ELR (cell line): ENCODE measurements at places on chromosomes 2 and 18.

DNA sequence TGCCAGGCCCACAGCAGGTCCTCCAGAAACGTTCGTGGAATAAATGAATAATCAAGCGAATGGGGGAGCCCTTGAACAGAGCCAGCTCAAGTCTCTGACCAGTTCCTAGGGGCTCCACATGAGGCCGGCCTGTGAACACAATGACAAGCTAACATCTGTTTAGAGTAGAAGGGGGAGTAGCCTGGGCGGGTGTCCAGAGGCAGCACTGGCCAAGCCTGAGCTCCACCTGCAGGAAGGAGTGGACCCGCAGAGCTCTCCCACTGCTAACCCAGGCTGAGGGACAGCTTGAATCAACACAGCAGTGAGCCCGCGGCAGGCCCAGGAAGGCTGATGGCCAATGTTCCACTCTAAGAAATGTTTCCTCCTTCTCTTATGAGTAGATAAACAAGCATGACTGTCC, 234.8 kb upstream of the RAB6C start:
- DNase-seq, result no peak

- no peak for DNase-seq
Observed at GRCh38 chr2:100192825-100193224, 50.4 kb upstream of the AFF3 start.

- no peak for DNase-seq
Observed at GRCh38 chr18:55552526-55553189, 35.3 kb downstream of the TCF4 start.

GRCh38 chr2:11784747-11785610, 38.5 kb downstream of the LPIN1 start:
- peak; percentile 58 for DNase-seq

- DNase-seq, result no peak
Observed at GRCh38 chr18:25423267-25423666, 71.3 kb upstream of the ZNF521 start.

DNA sequence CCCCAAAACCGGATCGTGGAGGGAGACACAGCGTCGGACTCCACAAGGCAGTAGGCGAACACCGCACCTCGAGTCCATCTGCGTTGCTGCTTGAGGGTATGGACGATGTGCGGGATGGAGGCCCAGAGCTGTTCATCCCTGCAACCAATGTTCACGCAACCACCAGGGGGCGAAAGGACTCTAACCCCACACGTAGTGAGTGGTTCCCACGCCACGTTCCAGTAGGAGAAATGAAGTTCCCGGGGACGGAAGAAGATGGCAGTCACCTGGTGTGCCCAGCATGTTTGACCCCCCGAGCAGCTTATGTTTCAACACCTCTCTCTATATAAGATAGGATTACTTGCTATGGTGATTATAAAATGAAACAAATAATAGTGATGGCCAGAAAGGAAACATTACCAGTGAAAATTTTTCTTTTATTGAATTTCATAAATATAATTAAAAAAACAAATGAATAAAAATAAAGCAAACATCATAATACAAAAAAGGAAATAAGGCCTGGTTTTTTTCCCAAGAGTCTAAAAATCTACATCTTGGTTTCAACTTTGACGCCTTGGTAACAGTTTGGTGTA, 184.3 kb downstream of the SH3BP4 start:
- DNase-seq, result peak; percentile 90

GRCh38 chr2:42314892-42315468, 46.0 kb downstream of the COX7A2L start:
- peak; percentile 92 for DNase-seq

GRCh38 chr2:96890726-96891385, 21.0 kb upstream of the SEMA4C start:
- DNase-seq, result no peak

DNA sequence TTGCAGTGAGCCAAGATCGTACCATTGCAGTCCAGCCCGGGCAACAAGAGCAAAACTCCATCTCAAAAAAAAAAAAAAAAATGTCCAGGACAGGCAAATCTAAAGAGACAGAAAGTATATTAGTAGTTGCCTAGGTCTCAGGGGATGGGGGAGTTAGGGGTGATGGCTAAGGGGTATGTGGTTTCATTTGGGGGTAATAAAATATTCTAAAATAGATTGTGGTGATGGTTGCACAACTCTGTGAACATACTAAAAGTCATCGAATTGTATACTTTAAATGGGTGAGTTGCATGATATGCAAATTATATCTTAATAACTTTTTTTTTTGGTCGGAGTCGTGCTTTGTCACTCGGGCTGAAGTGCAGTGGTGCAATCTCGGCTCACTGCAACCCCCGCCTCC, 34.2 kb upstream of the ACTR2 start:
- no peak for DNase-seq

GRCh38 chr2:138421315-138421970, 80.1 kb upstream of the SPOPL start:
- peak; percentile 77 for DNase-seq

DNA sequence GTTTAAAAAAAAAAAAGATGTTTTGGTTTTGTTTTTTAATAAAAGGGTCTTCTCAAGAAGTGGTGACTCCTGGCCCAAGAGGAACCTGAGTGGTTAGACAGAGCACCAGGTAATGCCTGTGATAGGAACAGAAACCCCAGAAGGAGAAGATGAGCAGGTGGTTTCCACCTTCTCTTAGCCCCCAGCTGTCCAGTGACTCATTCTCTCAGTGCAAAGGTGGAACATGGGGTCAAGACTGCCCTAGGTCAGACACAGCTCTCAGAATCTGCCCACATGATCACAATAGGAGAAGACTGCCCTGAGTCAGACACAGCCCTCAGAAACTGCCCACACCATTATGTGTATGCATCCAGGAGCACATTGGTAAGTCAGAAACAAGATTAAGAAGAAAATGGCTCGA, 61.8 kb downstream of the TBC1D8 start:
- DNase-seq, result no peak

- peak; percentile 88 for DNase-seq
Observed at GRCh38 chr2:207133820-207134519, 31.8 kb downstream of the KLF7 start.

DNA sequence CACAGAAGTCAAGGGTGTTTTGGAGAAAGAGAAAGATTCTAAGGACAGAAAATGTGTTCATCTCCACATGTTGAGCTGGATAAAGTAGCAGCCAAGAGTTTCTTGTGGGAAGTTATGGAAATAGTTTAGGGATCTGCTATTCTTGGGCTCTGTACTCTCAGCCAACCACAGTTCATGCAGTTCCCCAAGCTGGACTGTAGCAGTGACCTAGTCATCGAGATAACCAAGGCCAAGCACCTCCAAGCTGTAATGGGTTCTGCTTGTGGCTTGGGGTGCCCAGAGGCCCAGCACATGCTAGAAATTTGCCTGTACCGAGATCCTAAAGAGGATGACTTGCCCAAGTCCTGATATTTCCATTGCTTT, 91.9 kb upstream of the RASGRP3 start:
- DNase-seq, result no peak

DNA sequence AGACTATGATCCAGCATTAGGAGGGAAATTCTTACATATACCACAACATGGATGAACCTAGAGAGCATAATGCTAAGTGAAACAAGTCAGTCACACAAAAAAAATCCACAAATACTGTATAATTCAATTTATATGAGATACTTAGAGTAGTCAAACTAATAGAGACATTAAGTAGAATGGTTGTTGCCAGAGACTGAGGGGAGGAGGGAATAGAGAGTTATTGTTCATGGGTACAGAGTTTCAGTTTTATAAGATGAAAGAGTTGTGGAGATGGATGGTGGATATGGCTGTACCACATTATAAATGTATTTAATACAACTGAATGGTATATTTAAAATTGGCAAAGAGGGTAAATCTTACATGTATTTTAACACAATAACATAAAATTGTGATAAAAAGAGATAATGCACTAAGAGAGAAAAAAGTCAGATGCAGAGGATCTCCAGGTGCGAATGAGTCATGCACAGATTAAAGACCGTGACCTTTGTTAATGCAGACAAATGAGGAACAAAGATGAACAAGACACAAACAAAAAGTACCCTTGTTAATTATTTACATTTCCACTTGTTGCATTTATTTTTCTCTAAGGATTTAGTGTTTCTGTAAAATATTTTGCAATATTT, 541.7 kb upstream of the MEX3C start:
- no peak for DNase-seq

DNA sequence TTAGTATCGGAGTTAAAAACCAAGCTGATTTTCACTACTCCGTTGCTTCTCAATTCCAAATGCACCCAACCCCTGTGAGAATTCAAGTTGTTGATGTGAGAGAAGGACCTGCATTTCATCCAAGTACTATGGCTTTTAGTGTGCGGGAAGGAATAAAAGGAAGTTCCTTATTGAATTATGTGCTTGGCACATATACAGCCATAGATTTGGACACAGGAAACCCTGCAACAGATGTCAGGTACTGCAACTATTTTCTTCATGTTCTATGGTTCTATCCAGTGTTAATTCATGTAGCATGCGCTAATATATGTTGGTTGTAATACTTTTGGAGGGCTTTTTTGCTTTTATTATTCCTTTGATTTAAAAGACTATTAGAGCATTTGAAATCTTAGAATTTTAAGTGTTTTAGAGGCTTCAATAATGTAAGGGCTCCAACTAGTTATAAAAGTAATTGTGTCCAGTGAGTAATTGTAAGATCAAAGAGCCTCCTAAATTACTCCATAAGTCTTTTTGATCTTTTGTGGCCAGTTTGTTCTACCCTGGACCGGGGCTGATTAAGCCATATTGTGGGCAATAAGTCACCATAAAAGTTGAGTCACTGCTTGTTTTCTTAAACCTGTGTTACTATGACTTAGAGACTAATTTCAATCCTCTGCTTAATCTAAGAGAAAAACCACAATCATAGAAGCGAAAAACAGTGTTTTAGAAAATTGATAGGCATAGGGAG, 22.9 kb downstream of the DSG4 start:
- DNase-seq, result no peak

GRCh38 chr2:175640655-175641054, 361.4 kb downstream of the LNPK start:
- DNase-seq, result no peak

- DNase-seq, result peak; percentile 84
Observed at GRCh38 chr2:62304429-62305417, 108.8 kb downstream of the B3GNT2 start.

DNA sequence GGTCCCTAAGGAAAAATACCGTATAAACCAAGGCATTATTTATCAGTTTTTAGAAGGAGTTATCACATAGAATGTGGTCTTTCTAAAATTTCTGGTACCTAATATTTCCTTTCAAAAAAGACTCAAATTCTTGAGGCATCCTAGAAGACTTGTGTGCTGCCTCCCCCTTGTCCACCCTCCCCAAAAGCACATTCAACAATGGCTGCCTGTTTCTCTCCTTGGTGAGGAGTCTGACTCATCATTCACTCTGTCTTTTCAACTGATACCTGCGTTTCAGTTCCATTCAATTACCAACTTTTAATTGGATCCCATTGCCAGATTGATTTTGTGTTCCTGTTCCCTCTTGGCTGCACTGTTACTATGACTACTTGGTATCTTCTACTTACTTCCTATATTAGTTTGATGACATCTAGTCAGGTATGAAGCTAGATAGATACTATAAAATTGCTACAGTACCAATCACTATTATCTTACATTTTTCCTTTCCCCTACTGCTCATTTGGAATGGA, 72.9 kb downstream of the XRCC5 start:
- DNase-seq, result no peak
